ENCODE measurements at places on chromosomes 6 and 20. TPM values are rescaled to one million over a fixed set of nuclear protein-coding genes. Genes with fewer than 3 reads are reported as not detected.

The SRMS gene
- total RNA-seq: not detected

The DCDC2 gene
- not detected for total RNA-seq

The SAMD3 gene
- total RNA-seq: 62.3 TPM

The SCUBE3 gene
- not detected for total RNA-seq

The TNFRSF21 gene
- total RNA-seq: 0.10 TPM

The HDDC2 gene
- total RNA-seq: 55.3 TPM

The IBTK gene
- total RNA-seq: 27.3 TPM

The CD2AP gene
- 30.6 TPM for total RNA-seq

The AGER gene
- total RNA-seq: 55.3 TPM

The EFCAB8 gene
- total RNA-seq: 0.18 TPM

The NKX2-2 gene
- not detected for total RNA-seq

The CDH26 gene
- total RNA-seq: 0.58 TPM

The POM121L2 gene
- total RNA-seq: not detected

Measured in activated naive CD4-positive, alpha-beta T cell treated with anti-CD3 and anti-CD28 coated beads, Interleukin-2, amount 10 ng/mL, durations not matched to agents 5 hours and 36 hours (primary cell).